Endothelial cell of umbilical vein (primary cell): ENCODE measurements at places on chromosomes 2 and 18. TPM values are rescaled to one million over a fixed set of nuclear protein-coding genes. Genes with fewer than 3 reads are reported as not detected.

The ANKRD30BL gene
- not detected in 2 replicates for total RNA-seq

The PUM2 gene
- 79.2 and 83.7 TPM in 2 replicates for total RNA-seq

The SMYD5 gene
- total RNA-seq, result 23.4 and 31.7 TPM in 2 replicates

The CCDC68 gene
- 1.0 and 2.9 TPM in 2 replicates for total RNA-seq

The GNLY gene
- not detected in 2 replicates for total RNA-seq
